ENCODE measurements at places on chromosomes 11 and 22.

DNA sequence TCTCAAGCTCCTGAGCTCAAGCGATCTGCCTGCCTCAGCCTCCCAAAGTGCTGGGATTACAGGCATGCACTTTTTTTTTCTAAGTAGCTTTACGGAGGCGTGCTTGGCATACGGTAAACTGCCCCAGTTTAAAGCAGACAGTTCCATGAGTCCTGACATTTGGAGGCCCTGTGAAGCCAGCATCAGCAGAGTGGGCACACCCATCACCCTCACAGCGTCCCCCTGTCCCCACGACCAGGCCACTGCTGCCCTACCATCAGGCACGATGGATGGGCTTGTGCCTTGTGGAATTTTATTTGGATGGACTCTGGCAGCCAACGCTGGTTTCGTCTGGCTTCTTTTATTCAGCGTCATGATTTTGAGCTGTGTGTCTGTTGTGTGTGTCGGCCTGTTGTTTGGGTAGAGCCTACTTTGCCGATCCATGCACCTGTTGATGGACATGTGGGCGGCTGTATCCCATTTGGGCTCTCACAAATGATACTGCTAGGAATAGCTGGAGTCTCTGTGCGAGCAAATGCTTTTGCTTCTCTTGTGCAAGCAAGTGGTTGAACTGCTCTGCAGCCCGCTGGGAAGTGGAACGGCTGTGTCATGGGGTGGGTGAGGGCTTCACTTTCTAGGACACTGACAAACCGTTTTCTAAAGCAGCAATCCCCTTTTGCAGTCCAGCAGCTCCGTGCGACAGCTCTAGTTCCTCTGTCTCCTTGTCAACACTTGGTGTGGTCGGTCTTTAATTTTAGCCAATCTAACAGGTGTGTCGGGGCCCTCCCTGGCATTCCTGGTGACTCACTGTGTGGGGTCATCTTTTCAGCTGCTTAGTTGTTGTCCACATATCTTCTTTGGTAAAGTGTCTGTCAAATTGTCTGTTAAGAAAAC, 23.8 kb downstream of the KCNQ1 start:
- DNase-seq, result no peak

- DNase-seq, result no peak
Measured at GRCh38 chr22:49701380-49702067, 126.1 kb downstream of the BRD1 start.

GRCh38 chr11:33478111-33478573, 221.0 kb downstream of the HIPK3 start:
- DNase-seq, result no peak

GRCh38 chr11:84671325-84671999, 955.7 kb downstream of the DLG2 start:
- no peak for DNase-seq

- no peak for DNase-seq
Measured at GRCh38 chr11:62461740-62462507, 43.1 kb downstream of the SCGB1A1 start.

- peak; percentile 79 for DNase-seq
Measured at GRCh38 chr11:127843483-127844396, 743.6 kb downstream of the ETS1 start.

GRCh38 chr11:1225386-1226225, 2.7 kb downstream of the MUC5B start:
- no peak for DNase-seq

GRCh38 chr11:12363373-12363772, 14.0 kb upstream of the PARVA start:
- no peak for DNase-seq

- DNase-seq, result no peak
Measured at GRCh38 chr11:749731-750130, 2.5 kb downstream of the TALDO1 start.

All from NCI-H1436 (cell line).